Left lobe of liver (tissue), 2 donors: ENCODE measurements at places on chromosomes 2 and 18. TPM values are rescaled to one million over a fixed set of nuclear protein-coding genes. Genes with fewer than 3 reads are reported as not detected.

- peak; percentile 50 for DNase-seq
Observed at GRCh38 chr2:241902357-241902991, 32.9 kb downstream of the RTP5 start.

DNA sequence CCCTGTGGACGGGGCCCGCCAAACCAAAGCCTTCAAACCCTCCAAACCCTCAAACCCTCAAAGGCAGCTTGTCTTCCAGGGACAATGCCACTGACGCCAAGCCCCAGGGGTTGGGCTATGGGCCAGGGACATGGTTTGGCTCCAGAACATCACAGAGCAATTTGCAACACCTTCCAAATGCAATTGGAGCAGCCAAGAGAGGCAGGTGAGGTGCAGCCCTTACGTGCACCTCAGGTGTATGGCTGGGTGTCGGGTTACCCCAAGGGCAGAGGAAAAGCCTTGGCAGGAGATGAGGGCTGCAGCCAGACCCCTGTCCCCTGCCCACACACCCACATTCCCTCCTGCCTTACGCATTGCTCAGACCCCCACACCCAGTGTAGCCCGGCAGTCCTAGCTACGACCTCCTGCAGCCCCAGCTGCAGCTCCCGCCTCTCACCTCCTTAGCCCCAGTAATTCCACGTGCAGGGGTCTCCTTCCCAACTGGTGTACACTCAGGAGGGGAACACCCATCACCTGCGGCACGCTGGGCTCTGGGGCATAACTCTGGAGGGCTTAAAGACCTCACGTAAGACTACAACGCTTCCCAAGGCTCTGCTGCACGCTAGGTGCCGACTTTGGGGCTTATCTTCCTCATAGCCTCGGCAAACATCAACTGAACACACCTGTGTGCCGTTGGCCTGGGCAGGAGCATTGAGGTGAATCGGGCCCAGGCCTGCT, 88.7 kb downstream of the TFCP2L1 start:
- no peak for DNase-seq

DNA sequence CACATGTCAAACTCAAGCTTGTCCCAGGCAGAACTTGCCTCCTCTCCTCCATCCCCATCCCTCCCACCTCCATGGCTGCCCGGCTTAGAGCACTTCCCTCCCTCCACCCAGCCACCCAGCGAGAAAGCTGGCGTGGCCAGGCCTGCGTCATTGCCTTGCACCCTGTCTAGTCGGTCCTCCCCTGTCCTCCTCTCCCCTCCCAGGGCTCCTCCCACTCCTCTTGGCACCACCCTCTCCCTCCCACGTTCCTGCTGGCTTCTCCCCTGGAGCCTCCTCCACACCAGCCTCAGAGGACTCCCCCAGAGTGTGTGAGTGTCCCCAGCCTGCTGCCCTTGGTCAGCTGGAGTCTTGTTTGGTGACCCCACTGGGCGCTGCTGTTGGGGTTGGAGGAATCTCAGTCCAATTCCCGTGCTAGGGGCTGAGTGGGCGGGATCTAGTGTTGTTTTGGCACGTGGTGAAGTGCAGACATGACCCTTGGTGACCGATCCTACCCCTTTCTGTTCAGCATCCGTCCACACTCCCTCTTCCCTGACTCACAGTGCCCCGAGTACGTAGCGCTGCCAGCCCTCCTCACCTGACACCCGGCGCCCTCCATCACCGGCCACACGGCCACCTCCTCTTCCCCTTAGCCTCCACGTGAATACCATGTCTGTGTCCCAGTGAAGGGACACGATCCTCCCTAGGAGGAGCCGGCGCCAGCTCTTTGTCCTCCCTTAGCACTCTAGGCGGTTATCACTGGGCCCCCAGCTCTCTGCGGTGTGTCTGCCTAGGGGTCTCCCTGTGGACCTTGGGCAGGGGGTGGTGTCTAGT, 41.4 kb downstream of the ATP6V1C2 start:
- no peak for DNase-seq

GRCh38 chr2:99106913-99107312, 34.6 kb upstream of the C2orf15 start:
- no peak for DNase-seq

DNA sequence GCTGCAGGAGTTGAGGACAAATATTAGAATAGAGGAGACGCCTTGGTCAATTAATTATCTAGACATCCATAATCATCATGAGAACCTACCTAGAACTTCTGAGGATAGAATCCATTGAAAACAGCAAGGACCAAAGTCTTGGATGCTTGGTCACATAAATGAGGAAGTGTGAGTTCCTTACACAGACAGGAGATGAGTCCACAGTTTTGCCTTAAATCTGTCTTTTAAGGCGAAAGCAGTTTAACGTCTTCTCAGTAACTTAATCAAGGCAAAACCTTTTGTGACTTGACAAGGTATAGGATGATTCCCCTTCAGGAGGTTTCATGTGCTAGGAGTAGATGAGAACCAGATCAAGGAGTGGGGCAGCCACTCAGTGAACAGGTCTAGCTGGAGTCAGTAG, 1783.2 kb upstream of the CELF4 start:
- DNase-seq = no peak

- DNase-seq = no peak
Observed at GRCh38 chr2:218228366-218229090, 11.5 kb downstream of the ARPC2 start.

GRCh38 chr2:72669121-72669520, 156.7 kb downstream of the EXOC6B start:
- no peak for DNase-seq

DNA sequence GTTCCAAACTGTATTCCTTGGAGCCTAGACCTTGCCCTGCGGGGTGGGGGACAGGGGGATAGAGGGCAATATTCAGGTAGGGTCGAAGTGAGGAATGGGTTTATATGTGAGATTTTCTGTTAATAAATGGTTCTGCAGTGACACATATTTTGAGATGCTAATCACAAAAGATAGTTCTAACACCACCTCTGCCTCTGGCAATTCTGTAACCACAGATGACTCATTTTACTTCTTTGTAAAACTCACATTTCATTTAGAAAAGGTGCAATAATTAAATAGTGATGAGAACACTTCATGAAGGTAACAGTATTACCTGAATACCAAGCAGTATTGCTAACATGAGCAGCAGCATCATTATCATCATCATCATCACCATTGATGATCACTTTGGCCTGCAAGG, 306.6 kb downstream of the SUCLG1 start:
- DNase-seq = no peak

DNA sequence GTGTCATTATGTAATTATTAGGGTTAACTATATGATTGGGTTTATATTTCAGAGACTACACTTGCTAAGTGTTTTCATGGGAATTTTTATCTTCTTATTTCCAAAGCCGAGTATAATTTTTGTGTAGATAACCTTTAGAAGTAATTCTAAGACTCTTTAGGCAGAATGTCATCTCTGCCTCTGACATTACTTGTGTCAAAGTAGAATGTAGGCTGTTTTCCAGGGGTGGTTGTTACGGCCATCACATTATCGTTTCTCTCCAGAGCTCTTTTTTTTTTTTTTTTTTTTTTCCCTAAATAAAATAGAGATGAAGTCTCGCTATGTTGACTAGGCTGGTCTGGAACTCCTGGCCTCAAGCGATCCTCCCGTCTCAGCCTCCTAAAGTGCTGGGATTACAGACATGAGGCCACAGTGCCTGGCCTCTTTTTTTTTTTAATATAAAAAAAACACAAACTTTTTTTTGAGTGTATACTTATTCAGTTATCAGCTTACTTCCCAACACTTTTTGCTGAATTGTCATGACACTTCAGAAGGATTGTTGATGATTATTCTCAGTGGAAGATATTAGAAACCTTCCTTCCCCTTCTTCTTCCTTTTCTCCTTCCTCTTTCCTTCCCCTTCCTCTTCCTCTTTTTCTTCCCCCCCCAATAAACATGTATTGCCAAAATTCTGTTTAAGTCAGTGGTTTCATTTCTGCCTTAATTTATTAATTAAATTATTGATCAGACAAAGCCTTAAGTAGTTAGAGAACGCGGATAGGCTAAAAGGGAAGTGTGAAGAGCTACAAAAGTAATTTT, 2.3 kb downstream of the PIKFYVE start:
- DNase-seq = no peak

GRCh38 chr2:61478086-61478485, 7.2 kb upstream of the USP34 start:
- DNase-seq = no peak

GRCh38 chr2:9982248-9982647, 30.8 kb downstream of the GRHL1 start:
- DNase-seq = no peak

DNA sequence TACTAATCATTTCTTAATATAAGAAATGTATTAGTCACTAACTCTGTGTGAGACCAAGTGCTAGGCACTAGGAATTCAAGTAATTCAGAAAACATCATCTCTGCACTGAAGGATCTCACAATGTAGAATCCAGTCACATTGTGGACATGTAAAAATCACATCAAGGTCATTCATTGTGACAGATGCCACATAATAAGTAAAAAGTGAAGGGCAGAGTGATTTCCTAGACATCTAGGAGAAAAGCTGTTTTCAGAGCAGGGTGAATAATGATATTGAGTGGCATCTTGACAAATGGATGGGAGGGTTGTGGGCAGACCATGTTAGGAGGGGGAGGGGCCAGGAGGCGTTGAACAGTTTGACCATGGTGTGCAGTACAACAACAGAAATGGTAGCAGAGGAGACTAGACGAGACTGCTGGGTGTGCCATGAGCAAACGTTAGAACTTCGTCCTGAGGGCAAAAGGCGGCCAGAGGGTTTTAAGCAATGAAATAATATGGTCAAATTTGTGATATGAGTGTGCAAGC, 93.8 kb downstream of the DTNA start:
- DNase-seq = no peak

DNA sequence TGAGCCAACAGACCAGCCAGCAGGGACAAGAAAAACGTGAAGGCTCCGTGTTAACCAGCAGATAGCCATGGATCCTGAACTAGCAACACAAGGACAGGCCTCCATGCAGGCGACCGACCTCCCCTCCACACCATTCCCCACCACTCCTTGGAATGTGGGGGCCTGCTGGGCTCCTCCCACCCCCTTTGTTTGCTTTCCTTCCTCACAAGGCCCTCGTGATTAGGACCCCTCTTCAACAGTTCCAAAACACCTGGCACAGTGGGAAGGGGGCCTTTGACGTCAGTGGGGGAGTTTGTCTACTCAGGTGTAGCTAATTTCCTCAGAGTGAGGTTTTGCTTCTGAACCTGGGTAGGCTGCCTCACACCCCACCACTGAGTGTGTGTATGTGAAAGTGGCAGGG, 37.8 kb downstream of the SLC14A2 start:
- DNase-seq = no peak

DNA sequence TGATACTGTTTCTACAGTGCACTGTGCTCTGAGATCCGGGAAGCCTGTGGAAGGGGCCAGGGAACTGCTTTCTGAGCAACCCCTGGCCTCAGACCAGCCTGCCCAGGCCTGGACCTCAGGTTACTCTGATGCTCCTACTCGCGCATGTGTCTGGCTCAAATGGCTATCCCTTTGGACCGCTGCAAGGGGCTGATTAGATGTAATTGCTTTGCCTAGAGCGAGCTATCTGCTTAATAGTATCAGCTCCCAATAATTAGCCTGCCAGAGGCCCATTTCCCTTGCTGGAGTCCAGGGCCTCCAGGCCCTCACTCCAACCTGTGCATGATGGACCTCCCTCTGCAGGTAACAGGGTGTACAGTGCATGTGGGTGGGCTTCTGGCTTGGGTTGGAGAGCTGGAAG, 7.2 kb upstream of the KCNK3 start:
- DNase-seq = no peak

GRCh38 chr2:219449609-219450008, 15.0 kb downstream of the SPEG start:
- no peak for DNase-seq

DNA sequence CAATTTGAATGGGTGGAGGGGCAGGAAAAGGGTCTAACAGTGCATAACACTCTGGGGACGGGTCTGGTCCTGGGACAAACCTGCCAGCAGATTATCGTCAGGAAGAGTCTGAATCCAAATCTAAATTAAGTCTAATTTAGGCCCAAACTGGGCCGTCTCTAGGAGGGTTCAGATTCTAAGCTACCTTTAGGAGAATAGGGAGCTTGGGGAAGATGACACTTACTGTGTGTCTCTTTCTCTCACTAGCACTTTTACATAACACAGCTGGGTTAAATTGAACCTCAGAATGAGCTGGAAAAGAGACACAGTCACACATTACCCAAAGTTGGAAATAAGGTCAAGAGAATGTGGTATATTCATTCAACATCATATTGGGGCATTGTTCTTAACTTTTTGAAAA, 228.8 kb downstream of the KCNH7 start:
- no peak for DNase-seq

DNA sequence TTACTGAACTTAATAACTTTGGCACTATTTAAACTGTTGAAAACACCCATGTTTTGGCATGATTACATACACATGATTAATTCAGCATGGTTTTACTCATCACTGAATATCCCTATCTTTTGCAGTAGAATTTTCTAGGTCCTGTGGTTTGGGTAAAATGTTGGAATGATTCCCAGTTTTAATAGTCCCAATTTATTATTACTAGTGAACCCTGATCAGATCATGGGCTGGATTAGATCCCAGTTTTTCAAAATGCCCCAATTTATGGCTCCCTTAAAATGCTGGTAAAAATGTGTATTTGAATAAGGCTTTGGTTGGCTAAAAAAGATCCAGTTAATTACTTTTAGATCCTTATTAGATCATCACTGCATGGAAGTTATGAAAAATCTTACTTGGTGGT, 273.6 kb upstream of the NRP2 start:
- no peak for DNase-seq

GRCh38 chr2:205811387-205811786, 129.1 kb downstream of the NRP2 start:
- no peak for DNase-seq

GRCh38 chr18:62898359-62898758, 183.0 kb downstream of the PHLPP1 start:
- DNase-seq = no peak

DNA sequence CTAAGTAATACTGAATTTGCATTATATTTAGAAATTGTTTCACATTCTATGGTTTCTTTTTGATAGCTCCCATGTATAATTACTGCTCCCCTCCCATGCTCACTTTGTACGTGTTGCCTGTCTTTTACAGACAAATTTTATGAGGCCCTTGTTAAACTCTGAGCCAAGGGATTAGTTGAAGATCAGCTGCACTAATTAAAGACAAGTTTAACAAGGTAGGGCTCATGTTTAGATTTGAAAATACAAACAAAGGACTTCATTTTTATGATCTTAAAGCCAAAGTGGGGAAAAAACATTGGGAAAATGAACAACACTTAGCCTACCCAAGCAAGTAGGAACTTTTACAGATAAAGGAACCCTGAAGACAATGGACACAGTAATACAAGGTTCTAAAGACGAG, 46.2 kb downstream of the ARHGAP28 start:
- no peak for DNase-seq

GRCh38 chr2:69214898-69215297, 172.1 kb downstream of the GFPT1 start:
- no peak for DNase-seq

- DNase-seq = no peak
Observed at GRCh38 chr2:43082111-43082894, 144.1 kb downstream of the ZFP36L2 start.

Gene ONECUT2
- 20.5 TPM for total RNA-seq

Gene MPP4
- not detected for total RNA-seq

Gene NDC80
- 0.18 TPM for total RNA-seq

Gene TTC27
- 4.7 TPM for total RNA-seq

Gene AFTPH
- 15.2 TPM for total RNA-seq

Gene PAX8
- 0.65 TPM for total RNA-seq

Gene RGPD4
- not detected for total RNA-seq

Gene C2orf92
- 11.7 TPM for total RNA-seq

Gene CAB39
- 22.6 TPM for total RNA-seq

Gene HOXD4
- total RNA-seq = not detected

Gene RRM2
- total RNA-seq = 2.7 TPM

Gene LOXHD1
- total RNA-seq = not detected

Gene LDLRAD4
- 41.9 TPM for total RNA-seq

Gene PLA2R1
- 1.3 TPM for total RNA-seq

Gene SLC25A52
- total RNA-seq = not detected

Gene COPS9
- 39.3 TPM for total RNA-seq
